ENCODE measurements at places on chromosomes 12 and 14.
A peak's percentile ranks its signal among the peaks of the same experiment; 100 is the strongest.

- no peak for DNase-seq
Measured at GRCh38 chr12:50402264-50403000, 1.7 kb downstream of the LARP4 start.

- no peak for DNase-seq
Measured at GRCh38 chr12:11635341-11635740, 14.1 kb upstream of the ETV6 start.

GRCh38 chr14:102922490-102923200 lies at the start of gene AMN:
TSS of gene AMN (plus strand) at chr14:102922663. CDS start at chr14:102922689, 26 bp downstream.
- DNase-seq, result no peak

DNA sequence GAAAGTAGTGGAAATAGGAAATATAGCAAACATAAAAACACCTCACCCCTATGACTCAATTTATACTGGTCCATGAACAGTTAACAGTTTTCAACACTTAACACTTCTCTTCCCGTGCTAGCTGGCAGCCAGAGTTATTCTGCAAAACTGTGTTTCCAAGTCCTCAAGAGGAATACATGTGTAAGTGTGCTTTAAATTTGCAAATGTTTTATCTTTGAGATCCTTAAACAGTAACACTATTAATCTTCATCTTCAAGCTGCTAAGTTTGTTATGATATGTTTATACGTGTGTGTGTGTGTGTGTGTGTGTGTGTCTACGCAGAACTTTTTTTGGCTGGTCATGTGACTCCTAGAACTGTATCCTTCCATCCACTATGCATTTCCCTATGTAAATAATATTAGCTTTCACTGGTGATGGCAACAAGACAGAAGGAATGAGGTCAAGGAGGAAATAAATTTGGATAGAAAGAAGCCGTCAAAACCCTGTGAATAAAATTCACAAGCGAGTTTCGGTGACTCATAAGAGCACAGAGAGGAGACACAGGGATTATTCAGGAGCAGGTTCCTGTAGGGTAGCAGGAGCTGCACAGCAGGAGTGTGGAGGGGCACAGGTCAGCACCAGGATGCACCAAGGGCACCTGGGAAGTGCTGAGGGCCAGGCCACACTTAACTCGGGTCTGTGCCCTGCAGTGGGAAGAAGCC lies 105.9 kb upstream of the ETV6 start:
- DNase-seq, result no peak

GRCh38 chr12:130944878-130945277 lies 8.8 kb upstream of the ADGRD1 start:
- no peak for DNase-seq

DNA sequence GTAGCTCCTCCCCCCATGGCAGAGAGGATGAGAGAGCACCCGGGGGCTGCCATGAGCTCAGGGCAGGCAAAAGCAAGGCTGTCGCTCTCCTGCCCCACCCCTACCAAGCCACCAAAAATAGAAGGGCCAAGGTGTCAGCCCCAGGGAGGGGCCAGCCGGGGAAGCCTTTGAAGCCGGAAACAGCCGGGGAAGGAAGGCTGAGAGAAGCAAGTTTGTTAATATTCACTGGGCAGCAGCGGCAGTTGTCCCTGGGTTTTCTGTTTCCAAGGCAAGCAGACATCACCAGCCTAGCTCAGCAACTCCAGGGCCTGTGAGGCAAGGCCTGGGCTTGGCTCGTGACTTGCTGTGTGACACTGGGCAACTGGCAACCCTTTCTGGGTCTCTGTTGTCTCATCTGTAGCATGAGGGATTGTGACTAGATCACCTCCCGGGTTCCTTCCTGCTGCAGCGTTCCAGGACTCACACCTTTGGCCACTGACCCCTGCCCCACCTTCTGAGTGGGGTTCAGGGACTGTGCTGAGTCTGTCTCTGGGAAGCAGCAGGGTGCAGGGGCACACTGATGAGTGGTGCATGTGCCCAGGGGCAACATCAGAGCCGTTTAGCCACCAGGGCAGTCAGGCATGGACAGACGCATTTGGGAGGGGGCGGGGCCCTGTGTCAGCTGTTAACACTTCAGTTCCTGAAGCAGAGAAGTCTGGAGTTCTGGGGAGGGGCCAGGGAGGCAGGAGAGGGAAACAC lies 24.3 kb downstream of the SYNDIG1L start:
- DNase-seq, result peak; percentile 18

DNA sequence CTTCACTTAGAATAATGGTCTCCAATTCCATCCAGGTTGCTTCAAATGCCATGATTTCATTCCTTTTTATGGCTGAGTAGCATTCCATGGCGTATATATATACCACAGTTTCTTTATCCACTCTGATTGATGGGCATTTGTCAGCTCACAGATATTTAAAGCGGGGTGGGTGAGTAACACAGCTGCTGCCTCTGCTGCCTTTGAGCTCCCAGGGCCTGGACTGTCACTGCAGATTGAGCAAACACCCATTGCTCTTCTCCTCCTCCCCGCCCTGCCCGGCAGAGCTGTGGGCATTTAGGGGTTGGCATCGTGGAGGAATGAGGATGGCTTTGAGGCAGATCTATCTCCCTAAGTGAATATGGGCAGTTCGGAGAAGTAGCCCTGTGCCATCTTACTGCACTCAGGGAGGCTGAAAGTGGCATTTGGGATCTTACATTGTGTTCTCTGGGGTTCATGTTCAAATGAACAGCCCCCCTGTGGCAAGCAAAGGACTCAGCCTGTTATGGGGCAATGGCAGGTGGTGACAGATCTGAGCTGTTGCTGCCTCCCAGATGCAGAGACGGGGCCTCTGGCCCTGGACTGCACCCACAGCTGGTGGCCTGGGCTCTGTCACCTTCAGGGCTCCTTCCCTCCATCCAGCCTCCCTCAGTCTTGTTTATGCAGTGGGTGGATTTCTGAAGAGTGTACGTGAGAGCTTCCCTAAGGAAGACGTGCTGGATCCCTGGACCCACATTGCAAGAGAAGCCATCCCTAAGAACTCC lies 4.9 kb downstream of the RFLNA start:
- DNase-seq, result no peak

DNA sequence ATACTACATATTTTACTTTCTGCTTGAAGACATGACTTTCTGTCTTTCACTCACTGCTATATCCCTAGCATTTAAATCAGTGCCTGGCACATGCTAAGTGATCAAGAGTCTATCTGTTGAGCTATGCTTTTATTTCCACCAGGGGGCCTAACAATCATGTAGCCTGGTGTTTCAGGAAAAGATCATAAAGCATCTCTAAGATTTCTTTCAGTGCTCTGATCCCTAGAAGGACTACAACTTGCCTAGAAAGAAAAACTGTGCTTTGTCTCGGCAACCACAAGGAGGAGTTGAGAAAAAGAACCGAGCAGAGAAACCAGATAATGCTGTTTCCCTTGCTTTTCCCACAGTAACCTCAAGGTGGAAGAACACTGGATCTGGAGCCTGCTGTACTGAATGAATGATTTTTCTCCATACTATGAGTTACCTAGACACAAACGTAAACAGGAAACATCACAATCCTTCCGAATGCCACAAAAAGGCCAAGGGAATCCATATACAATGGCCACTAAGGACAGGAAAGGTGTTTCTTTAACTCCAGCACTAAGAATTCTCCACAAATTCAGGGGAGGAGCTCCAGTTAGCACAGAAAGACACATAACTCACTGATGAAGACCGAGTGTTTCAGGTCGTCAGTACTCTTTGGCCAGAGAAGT lies 1.2 kb downstream of the CRY1 start:
- DNase-seq, result peak; percentile 93

DNA sequence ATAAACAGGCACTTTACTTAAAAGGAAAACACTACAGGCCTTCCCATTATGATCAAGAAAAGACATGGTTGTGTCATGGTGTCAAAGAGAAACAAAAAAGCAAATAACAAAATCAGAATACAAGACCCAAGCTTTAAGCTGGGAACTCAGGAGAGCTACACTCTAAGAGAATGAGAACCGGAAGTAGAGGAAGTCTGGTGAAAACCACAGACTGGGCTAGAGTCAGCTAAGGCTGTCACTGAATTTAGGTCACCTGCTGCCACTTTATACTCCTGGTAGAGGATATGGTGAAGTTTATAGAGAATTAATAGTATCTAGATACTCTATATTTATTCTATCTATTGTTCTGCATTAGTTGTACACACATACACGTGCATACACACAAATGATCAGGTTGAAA lies 971.7 kb downstream of the FLRT2 start:
- DNase-seq, result peak; percentile 38

GRCh38 chr14:37060496-37061260 lies 111.7 kb downstream of the SLC25A21 start:
- no peak for DNase-seq

GRCh38 chr12:6575648-6576047 lies 7.6 kb upstream of the NOP2 start:
- no peak for DNase-seq

DNA sequence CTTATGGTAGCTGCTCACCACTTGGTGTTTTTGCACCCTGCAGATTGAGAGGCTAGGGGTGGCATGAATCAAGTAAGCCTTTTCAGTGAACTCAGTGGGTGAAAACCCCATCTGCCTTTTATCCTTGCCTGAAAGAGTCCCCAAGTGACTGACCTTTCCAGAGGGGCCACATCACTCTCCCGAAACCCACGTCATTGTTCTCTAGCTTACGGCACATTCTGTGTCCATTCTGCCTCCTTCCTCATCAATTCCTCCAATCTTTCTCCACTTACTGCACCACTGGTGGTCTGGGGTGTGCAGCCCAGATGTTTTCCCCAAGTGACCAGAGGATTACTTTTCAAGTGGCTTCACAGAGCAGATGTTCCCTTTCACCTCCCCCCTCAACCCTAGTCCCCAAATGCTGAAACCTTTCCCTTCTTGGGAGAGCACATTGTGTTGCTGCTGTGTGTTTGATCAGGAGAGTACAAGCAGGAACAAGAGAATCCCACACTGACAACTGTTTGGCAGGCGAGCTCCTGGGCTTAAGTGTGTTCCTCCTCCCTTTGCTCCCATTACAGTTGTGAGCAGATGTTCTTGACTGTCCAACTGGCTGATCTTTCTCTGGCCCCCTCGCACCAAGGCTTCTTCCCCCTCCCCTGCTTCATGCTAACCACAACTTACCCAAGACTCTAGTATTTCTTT lies 138.0 kb upstream of the IGF1 start:
- no peak for DNase-seq

DNA sequence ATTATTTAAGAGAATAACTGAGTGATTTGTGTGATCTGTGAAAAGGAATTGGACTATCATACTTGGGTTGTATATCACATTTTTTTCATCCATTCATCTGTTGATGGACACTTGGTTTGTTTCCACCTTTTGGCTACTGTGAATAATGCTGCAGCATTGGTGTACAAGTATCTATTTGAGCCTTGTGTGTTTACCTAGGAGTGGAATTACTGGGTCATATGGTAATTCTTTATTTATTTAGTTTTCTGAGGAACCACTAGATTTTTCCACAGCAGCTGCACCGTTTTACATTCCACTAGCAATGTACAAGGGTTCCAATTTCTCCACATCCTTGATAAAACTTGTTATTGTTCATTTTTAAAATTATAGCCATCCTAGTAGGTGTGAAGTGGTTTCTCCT lies 56.1 kb downstream of the APAF1 start:
- no peak for DNase-seq

GRCh38 chr14:91059576-91060350 lies 678 bp downstream of the RPS6KA5 start:
- no peak for DNase-seq

GRCh38 chr14:95326987-95327386 lies 7.3 kb upstream of the CLMN start:
- DNase-seq, result no peak

Data from Jurkat, Clone E6-1 (cell line).